ENCODE measurements at places on chromosomes 7 and 10.

GRCh38 chr7:33300131-33300530 is 170.8 kb downstream of the BBS9 start:
- DNase-seq: no peak

DNA sequence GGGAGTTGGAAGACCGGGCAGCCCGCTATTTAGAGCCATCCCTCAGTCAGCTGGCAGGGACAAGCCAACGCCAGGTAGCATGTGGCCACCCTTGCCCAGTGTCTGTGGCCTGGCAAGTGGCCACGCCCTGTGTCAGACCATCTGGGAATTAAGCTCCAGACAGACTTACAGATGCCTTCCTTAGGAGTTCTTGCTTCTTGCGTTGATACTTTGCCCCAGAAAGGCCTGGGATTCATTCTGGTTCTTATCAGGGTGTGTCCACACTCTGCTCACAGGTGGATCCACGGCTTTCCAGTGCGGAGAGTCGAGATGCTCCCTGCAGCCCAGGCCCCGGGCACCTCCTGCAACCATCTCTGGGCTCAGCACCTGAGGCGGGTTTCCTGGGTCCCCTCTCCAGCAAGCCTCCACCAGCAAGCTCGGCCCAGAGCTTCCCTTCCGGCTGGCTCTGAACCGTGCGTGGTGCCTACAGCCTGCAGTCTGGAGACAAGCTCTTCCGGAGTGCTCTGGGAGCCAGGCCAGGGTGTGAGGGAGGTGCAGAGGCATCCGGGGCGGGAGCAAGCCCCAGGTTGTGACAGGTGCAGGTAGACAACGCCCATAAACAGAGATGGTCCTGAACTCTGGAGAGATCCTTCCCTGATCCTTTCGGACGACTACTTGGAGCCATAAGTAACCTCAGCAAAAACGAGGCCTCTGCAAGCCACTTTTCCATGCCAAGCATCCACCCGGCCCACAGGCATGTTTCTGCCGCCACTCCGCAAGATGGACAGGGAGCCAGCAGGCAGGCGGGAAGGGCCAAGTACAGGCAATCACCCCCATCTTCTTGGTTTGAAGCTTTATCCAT is 32.3 kb upstream of the PPIF start:
- DNase-seq: no peak

DNA sequence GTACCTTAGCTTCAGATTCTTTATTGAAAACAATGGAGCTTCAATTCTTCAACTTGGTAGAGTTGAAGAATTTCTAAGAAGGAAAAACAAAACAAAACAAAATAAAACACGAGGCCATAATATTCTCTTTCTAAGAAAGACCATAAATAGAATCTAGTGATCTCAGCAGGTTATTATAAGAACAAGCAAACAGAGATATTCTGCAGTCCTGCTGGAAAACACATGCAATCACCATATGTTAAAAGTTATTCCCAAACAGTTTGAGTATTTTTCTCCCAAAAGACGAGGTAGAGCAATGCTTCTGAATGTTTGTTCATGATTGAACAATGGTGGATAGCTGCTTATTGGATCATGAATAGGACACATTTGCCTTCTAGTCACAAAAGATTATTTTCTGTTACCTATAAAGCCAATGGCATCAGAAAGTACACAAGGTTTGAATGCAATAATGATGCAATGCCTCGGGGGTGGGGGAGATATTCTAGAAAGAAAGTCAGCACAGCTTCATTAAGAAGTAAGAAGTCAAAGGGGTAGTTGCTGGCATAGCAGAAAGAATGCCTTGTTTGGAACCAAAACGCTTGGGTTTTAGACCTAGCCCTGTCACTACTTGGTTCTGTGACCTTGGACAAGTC is 59.3 kb downstream of the CREB3L2 start:
- DNase-seq: no peak

GRCh38 chr7:1401011-1401410 is 58.3 kb downstream of the MICALL2 start:
- no peak for DNase-seq

DNA sequence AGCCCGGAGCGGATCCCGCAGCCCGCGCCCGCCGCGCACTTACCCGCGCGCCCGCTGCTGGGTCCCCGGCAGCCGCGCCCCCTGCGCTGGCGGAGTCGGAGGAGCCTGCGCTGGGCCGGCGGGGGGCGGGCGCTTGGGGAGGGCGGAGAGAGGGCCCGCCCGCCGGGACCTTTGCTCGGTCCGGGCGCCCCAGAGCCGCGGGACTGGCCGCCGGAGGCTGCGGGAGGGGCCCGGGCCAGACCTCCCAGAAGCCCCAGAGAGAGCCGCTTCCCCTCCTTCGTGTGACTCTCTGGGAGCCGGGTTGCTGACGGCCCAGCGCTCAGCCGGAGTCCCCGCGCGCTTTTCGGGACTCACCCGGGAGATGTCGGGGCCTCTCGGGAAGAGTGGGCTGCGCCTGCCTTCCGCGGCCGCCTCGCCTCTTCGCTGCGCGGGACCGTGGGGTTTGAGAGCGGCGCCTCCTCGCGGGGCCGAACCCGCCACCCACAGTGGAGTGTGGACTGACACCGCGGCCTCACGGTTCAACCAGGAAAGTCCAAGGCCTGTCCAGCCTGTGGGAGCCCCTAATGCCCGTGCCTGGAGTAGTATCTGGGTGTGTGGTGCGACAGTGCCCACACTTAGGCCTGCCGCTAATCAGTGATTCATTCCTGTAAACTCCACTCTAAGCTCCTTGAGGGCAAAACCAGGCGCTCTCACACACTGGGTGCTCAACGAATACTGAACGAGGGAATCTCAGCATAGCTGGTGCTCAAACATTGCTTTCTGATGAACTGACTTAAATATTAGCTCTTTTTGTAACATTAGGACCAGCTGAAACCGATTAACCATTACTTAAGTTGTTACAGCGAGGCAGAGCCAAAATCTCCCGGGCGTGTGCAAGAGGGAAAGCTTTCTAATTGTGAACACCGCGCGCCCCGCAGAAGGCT is at the start of gene GSDME:
GSDME (minus strand) TSS at position 112 of the 923 bp plus-strand sequence. CDS start 7,690 bp downstream, outside the sequence.
- peak; percentile 62 for DNase-seq

- DNase-seq: no peak
Measured at GRCh38 chr7:116754186-116754585, 82.2 kb downstream of the MET start.

DNA sequence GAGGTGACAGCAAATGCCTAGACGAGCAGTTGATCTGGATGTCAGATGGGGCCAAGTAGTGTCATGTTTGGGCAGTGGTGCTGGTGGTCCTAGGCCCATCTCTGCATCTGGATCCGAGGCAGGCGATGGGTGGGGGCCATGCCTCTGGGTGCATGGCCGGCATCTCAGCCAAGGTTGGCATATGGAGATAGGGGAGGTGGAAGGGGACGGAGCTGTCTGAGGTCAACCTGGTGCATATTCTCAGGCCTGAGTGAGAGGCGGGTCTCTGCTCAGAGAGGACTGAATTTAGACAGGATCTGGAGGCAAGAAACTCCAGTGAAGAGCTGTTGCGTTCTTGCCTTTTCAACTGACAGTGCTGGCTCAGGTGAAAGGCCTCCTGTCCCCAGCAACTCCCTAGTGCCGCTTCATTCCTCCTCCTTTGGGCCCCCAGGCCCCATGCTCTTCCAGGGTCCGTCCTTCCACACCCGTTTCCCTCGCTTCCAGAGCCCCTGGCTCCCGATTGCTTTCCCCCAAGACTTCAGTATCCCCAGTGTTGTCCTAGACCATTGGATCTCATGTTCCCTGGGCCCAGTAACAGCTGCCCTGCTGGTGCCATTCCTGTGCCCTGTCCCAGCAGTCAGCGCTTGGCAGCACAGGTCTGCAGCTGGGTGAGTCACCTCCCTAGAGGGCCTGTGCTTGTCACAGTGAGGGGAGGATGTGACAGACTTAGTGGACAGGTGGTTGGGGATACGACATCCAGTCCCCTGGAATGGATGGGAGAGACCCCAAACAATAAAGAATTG is 32.6 kb downstream of the GBX1 start:
- DNase-seq: no peak

DNA sequence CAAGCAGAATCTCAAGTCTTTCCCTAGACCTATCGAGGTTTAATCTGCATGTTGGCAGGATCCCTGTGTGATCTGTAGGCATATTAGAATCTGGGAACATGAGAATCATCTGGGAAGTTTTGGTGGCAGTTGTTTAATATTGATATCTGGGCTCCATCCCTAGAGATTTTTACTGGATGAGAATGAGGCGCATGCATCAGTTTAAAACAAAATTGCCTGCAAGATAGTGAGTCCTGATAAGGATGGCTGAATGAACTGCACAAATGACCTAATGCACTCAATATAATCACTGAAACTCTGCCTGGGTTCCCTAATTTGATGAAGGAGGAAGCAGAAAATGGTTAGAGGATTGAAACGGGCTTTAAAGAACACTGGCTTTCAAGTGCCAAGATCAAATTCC is 218.0 kb downstream of the FGFR2 start:
- no peak for DNase-seq

DNA sequence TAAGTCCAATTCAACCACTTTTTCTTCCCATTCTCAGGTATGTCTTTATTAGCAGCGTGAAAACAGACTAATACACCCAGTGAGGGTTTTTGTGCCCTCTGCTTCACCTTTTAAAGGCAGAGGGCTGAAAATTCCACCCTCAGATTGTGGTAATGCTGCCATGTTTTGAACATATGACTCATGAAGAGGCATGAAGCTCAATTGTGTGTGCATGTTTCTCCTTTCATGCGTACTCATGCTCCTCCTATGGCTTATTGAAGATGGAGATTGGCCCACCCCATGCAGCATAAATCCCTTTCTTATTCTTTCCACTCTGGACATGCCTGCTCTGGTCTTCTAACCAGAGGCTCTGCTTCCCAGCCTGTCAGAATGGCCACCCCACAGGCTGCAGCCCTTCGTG is 168.0 kb upstream of the PRKCQ start:
- no peak for DNase-seq

- no peak for DNase-seq
Measured at GRCh38 chr10:99750641-99751040, 18.6 kb downstream of the CUTC start.

- DNase-seq: no peak
Measured at GRCh38 chr7:107036535-107036934, 8.0 kb upstream of the PRKAR2B start.

GRCh38 chr7:42763137-42763551 is 148.7 kb downstream of the C7orf25 start:
- DNase-seq: peak; percentile 9

DNA sequence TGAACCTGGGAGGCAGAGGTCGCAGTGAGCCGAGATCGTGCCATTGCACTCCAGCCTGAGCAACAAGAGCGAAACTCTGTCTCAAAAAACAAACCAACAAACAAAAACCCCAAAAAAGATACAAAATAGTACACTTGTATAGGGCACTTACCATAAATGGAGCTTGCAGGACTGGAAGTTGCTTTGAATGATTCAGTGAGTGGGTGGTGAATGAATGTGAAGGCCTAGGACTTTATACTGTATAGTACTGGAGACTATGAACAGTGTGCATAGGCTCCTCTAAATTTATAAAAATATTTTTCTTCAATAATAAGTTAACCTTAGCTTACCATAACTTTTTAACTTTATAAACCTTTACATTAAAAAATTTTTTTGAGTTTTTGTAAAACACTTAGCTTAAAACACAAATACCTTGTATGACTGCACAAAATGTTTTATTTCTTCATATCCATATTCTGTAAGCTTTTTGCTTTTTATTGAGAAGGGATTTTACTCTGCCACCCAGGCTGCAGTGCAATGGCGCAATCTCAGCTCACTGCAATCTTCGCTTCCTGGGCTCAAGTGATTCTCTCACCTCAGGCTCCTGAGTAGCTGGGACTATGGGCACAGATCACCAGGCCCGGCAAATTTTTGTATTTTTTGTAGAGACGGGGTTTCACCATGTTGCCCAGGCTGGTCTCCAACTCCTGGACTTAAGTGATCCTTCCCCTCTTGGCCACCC is 6.9 kb upstream of the H2AZ2 start:
- no peak for DNase-seq

GRCh38 chr7:136937436-136937835 is 69.0 kb downstream of the CHRM2 start:
- DNase-seq: no peak

DNA sequence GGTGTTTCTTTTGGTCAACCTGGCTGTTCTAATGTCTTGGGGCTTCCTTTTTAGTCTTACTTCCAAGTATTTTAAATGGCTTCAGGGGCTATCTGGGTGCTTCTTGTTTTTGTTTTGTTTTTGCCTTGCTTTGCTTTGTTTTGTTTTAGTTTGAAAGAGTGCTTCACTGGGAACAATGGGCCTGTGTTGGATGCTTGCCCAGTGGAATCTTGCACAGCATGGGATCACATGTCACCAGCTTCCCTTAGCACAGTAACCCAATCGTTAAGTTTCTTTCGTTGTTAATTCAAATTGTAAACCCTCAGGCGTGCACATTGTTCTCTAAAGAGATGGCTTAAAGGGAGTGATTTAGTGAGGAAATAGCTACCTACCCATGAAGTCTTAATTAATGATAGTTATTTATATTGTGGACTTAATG is 8.9 kb downstream of the COL17A1 start:
- DNase-seq: no peak

GRCh38 chr10:116792817-116793216 is 50.5 kb upstream of the HSPA12A start:
- no peak for DNase-seq

- DNase-seq: peak; percentile 30
Measured at GRCh38 chr7:135710417-135711138, 17.4 kb downstream of the SLC13A4 start.

DNA sequence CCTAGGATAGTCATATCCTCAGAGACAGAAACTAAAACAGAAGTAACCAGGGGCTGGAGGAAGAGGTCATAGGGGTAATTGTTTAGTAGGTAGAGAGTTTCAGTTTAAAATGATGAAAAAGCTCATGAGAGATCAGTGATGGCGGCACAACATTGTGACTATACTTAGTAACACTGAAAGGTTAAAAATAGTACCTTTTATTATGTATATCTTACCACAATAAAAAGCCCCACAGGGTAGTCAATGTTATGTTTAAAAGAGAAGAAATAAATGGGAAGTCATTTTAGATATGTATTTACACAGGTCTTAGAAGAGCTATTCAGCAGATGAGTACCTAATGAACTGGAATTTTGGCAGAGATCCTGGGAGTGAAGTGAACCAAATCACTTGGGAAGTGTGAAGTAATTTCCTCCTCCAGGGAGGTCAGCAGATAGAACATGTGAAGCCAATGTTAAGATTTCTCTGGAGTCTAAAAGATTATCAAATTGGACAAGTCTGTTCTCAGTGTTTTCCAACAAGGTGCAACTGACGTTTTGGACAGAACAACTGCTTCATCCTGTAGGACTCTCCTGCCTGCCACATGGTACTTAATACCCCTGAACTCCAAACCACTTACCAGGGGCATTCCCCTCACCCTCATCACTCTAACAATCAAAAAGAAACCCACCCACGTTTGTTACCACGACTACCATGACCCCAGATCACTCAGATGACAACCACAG is 6.4 kb downstream of the CDCA7L start:
- peak; percentile 82 for DNase-seq

GRCh38 chr7:77266291-77266794 is 66.7 kb upstream of the FGL2 start:
- DNase-seq: peak; percentile 38

Data from activated CD4-positive, alpha-beta T cell treated with anti-CD3 and anti-CD28 coated beads for 36 hours (primary cell).